Tibial artery (tissue), 4 donors: ENCODE measurements at places on chromosomes 1 and 21.

DNA sequence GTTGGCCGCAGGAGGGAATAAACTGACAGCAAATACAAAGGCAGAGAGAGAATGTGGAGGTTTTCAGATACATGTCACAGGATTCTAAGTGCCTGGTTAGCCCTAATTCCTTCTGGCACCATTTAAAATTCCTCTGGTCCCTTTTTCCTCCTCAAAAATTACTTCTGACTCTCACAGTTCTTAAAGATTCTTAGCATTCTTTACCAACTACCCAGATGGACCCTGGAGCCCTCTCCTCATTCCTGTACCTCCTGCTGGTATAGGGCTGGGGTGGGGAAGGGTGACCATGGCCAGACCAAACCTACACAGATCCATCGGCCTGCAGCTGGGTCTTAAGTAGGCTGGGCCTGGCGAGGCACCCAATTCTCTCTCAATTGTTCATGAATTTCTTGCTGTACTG lies 7.2 kb downstream of the MKNK1 start:
- no peak for DNase-seq

DNA sequence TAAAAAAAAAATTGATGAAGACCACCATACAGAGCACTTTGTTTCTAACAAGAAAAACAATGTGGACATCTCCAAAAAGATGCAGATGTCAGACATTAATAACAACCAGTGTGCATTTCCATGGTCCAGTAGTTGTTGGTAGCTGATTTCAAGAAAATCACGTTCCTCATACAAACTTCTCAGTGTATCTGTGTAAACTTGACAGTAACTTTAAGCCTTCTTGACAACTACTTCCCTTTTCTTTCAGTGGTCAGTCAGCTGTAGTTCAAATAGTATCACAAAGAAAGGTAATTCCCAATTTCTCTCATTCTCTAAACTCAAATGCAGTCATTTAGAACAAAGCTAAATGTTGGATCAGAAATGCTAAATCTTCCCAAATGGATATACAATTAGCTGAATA lies 879.9 kb downstream of the AMY1C start:
- no peak for DNase-seq

GRCh38 chr1:95332754-95333153 lies 98.7 kb downstream of the RWDD3 start:
- no peak for DNase-seq

DNA sequence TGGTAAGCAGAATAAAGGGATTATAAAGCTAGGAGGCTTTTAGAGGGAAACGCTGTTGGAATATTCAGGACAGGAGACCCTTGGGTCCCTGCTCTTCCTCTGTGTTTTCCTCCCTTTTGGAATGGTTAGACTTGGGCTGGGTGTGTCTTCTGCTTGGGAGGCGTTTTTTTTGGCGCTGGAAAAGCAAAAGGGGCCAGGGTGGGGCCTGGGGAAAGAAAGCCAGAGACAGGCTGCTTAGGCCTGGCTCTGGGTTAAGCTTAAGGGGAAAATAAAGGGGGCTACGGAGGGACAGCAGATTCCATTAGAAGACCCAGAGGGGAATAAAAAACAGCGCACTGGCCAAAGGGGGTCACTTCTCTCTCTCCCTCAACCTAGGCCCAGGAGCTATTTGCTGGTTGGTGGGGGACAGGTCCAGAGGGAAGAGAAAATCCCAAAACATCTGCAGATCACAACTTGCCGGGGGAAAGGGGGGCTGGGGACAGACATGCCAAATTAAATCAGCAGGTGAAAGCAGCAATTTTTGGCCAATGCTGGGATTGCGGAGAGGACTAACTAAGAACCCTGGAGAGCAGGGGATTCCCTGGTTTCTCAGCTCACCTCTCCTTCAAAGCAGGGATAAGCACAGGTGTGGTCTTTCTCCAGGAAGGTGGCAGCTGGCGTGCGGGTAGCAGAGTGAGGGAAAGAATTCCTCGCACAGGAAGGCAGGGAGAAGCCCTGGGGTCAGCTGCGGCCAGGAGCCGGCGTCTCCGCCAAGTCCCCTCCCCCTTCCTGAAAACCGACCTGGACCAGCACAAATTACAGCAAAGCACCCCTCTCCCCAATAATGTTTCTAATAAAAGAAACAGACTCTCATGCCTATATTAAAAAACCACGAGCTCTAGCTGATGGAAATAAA lies 82.2 kb upstream of the AK4 start:
- peak; percentile 46 for DNase-seq

DNA sequence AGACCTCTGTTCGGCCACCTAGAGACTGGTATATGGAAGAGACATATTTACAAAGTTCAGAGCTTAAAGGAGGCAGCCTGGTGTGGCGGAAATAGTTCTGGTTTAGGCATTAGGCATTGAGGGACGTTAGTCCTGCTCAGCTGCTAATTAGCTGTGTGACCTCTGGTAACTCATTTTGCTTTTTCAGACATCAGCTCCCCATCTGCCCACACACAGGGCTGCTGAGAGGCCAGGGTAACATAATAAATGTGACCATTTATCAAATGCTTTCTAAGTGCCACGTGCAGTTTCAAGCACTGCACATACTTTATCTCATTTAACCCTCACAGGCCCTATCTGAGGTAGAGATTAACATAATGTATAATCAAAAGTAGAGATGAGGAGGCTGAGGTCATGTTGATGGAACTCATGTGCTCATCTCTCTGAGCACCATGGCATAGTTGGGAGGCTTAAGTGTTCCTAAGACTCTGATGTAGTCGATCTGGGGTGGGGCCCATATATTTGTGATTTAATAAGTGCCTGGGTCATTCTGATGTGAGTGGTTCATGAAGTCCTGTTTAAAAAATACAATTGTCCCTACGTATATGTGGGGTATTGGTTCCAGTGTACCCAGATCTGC lies 267.2 kb upstream of the PLXNA2 start:
- no peak for DNase-seq

GRCh38 chr1:116449578-116449977 lies 76.5 kb downstream of the ATP1A1 start:
- no peak for DNase-seq

GRCh38 chr1:114144016-114144415 lies 9.7 kb downstream of the SYT6 start:
- DNase-seq = no peak

GRCh38 chr1:153646672-153647345 lies 11.7 kb upstream of the SNAPIN start:
- DNase-seq = no peak

DNA sequence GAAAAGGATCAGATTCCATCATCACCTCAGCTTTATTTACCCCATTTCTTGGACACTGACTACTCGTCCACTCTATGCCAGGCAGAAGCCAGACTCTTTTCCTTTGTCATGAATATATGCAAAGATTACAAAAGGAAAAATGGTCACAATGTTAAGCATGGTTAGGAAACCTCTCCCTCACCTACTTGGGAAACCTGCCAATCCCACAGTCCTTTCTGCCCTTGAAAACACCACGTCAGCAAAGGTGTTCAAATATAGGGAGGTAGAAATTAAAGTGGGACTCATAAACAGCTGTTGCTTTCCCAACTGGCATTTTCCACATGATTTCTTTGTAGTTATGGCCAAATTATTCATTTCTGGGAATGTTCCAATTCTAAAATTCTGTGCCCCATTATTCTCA lies 16.2 kb upstream of the ATP13A2 start:
- DNase-seq = no peak

DNA sequence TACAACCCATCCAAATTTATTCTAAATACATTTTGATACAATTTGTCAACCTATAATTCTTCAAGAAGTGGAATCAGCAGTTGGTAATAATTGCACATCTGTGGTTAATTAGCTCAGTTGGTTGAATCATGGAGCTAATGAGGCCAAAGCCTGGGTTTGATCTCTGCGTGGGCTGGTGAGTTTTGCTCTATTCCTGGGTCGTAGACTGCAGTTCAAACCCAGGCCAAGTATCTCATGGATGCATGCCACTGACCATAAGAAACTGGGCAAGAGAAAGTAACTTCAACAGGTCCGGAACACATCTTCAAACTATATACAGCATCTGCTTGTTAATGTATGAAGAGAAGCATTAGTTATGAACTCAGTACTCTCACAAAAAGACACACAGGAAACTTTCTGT lies 779.7 kb downstream of the USP25 start:
- DNase-seq = no peak

DNA sequence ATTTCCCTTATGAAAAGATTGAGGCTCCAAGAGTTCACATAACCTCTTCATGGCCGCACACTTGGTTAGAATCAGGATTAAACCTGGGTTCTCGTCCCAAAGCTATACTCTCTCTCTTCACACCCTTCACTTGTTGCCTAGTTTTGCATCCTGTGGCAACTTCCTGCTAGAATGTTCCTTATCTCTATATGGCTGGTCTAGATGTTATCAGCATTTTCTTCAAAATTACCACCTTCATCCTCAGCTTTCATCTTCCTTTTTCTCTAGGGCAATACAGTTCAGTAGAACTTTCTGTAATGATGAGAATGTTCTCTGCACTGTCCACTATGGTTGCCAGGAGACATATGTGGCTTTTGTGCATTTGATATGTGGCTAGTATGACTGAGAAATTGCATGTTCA lies 31.1 kb upstream of the BCAR3 start:
- DNase-seq = no peak

DNA sequence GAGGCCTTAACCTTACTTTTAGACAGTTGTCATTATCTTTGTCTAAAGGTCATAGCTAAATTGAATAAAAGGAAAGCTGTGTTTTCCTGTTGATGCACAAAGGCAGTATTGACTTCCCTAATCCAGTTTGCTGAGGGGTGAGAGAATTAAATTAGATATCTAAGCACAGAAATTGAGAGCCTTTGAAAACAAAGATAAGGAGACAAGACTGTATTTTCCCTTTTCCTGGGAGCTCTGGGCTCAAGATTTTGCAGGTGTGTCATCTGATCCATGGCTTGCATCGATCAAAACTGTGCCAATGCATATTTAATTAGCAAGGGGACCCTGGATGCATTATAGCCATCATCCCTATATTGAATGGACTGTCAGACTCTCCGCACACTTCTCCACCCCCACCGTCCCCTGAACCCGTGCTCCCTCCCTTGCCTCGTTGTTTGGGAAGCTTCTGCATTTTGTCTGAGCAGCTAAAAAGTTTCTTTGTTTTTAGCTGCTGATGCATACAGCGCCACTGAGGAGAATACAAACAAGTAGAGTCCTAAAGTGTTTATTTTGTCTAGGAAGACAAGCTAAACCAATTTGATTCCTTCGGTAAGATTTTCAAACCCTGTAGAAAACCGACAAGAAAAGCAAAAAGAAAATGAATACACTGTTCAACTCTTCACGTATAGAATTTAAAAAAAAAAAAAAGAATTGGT lies 186.3 kb downstream of the NFIA start:
- DNase-seq = no peak

DNA sequence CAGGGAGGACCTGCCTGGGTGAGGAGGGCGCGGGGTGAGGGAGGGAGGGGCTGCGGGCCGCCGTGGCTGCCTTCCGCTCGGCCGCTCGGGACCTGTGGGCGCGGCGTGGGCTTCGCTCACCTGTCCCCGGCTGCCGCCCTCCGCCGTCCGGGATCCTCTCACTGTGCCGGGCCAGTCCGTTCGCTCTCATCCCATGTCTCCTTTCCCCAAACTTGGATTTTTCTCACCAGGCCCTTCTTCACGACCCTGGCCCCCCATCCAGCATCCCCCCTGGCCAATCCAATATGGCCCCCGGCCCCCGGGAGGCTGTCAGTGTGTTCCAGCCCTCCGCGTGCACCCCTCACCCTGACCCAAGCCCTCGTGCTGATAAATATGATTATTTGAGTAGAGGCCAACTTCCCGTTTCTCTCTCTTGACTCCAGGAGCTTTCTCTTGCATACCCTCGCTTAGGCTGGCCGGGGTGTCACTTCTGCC lies 362 bp downstream of the ZBTB48 start:
- no peak for DNase-seq

GRCh38 chr1:106637566-106637965 lies 418.9 kb upstream of the PRMT6 start:
- DNase-seq = no peak

DNA sequence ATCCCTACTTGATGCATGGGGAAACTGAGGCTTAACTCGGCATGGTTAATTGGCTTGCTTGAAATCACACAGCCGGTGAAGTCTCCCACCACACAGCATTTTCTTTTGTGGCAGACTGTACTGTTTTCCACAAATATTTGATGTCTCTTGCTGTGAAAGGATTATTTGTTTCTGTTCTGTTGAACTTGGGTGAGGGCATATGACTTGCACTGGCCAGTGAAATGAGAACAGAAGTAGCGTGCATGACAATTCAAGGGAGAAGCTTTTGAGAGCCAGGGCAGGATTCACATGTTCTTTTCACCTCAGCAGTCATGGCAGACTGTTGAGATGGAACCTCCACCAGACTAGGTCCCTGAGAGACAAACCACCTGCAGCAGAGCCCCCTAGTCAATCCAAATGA lies 11.7 kb upstream of the AK2 start:
- DNase-seq = no peak

DNA sequence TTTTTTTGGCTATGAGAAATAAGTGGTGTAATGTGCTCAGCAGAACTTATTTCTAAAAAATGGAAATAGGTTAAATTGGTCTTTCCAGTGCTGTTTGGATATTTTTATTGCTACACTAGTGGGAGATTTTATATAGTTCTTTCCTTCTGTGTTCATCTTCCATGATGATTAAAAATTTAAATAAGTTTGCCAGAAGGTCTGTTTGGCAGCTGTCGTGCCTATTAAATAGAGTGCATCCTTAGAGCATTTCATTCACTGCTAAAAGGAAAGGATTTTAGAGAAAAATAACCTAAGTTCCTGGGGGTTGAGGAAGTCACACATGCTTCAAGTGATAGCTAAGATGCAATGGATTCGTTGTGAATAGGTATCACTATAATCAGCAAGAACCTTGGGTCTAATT lies 29.7 kb upstream of the RAVER2 start:
- DNase-seq = no peak

DNA sequence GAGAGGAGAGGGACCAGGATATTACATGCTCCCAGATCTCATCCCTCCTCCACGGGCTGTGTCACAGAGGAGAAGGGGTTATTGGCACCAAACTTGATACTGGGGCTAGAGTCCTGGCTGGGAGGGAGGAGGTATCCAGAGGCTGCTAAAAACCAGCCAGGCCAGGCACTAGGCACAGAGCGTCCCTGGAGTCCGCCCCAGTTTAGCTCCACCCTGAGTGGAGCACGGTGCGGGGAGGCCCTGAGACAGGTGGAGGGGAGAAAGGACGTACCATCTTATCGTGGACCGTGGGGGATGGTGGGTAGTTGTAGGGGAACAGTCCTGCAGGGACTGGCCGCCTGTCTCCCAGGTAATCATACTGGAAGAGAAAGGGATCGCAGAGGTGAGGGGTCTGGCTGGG lies 42.7 kb upstream of the GOLT1A start:
- DNase-seq = no peak

- DNase-seq = no peak
These were observed 12.8 kb upstream of the CDC42 start for GRCh38 chr1:22039594-22040285.

DNA sequence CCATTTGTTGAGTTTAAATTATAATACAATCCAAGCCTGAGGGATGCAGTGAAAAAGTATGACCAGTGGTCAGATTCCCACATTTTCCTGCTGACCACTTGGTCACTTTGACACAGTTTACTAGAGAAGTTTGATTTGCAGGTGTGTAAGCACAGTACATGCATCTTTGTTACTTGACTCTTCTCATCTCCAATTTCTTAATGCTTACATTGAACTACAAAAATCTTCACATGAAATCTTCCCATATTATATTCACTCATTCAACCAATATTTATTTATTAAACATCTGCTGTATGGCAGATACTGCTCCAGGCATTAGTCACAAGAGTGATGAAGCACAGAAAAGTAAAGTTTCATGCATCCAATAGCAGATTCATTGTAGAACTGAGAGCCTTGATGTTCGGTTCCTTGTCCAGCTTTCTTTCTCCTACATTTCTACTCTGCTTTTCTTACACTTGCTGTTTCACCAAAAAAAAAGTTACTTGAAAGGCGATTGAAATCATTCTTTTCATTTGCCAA lies 211.7 kb downstream of the NFIA start:
- no peak for DNase-seq

GRCh38 chr1:45785583-45785982 lies 17.8 kb upstream of the MAST2 start:
- no peak for DNase-seq
